ENCODE measurements at places on chromosomes 3 and 15. TPM values are rescaled to one million over a fixed set of nuclear protein-coding genes. Genes with fewer than 3 reads are reported as not detected.

GRCh38 chr3:147113293-147114044, 292.9 kb downstream of the ZIC4 start:
- H3K4me1 ChIP-seq, result no peaks in the 10 kb centered on the region
- no peak overlapping the region for H3K4me3 ChIP-seq
- H3K27ac ChIP-seq, result no peak overlapping the region
- no peaks in the 10 kb centered on the region for H3K27me3 ChIP-seq
- no peak for DNase-seq

DNA sequence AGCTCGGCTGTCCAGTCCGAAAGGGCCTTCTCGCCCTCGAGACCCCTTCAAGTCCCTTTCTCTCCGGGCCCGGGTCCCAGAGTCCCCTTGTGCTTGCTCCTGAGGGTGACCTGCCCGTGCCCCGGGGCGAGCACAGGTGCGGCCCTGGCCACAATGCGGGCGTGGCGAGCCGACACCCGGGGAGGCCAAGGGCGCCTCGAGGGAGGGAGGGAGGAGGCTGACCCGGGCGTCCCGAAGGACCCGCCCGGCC, 810 bp upstream of the MEF2A start:
- DNase-seq, result no peak
- H3K4me1 ChIP-seq, result peaks cover 20% of the 10 kb centered on the region
- H3K27ac ChIP-seq, result peak overlapping the region; percentile 45
- H3K27me3 ChIP-seq, result peaks cover 9% of the 10 kb centered on the region
- H3K36me3 ChIP-seq, result no peaks in the 10 kb centered on the region

DNA sequence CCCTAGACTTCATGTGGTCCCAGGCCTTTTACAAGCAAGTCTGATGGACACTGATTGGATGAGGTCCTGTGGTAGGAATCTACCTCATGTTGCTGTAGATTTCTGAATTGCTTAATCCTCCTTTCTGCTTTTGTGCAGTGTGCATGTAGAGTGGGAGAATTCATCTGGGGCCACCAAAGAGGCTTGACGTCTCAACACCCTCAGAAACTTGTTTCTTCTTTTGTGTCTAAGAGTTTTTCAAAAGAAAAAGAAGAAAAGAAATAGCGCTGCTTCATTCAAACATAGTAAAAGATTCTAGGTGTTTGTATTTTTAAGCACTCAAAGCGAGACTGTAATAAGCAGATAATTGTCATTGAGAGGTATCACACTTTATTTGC, 46.2 kb downstream of the NR1D2 start:
- H3K36me3 ChIP-seq, result no peaks in the 10 kb centered on the region
- no peak overlapping the region for H3K27ac ChIP-seq
- no peak for DNase-seq

DNA sequence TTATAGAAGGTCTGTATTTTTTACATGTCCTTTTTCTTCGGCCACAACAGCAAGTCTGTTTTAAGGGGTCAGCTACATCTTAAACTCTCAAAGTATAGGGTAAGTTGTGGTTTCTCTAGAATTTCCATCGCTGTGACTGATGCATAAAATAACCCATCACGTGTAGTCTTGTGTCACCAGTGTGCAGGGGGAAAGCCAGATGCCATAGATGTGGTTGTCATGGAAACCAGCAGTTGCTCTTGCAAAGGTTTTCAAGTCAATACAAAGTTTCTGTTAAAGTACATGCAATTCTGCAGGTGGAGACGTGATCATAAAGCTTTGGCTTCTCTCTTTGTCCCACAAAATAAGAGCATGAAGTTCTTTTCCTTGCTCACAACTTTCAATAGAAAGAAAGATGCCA, 210.3 kb upstream of the ONECUT1 start:
- H3K27me3 ChIP-seq, result peaks cover 3% of the 10 kb centered on the region
- H3K36me3 ChIP-seq, result no peaks in the 10 kb centered on the region
- H3K27ac ChIP-seq, result no peak overlapping the region
- no peak for DNase-seq
- H3K4me3 ChIP-seq, result no peak overlapping the region
- no peaks in the 10 kb centered on the region for H3K4me1 ChIP-seq

GRCh38 chr15:89385596-89386331, 51.1 kb upstream of the POLG start:
- peaks cover 31% of the 10 kb centered on the region for H3K27me3 ChIP-seq
- no peaks in the 10 kb centered on the region for H3K36me3 ChIP-seq
- H3K4me1 ChIP-seq, result no peaks in the 10 kb centered on the region
- no peak overlapping the region for H3K27ac ChIP-seq
- no peak for DNase-seq

DNA sequence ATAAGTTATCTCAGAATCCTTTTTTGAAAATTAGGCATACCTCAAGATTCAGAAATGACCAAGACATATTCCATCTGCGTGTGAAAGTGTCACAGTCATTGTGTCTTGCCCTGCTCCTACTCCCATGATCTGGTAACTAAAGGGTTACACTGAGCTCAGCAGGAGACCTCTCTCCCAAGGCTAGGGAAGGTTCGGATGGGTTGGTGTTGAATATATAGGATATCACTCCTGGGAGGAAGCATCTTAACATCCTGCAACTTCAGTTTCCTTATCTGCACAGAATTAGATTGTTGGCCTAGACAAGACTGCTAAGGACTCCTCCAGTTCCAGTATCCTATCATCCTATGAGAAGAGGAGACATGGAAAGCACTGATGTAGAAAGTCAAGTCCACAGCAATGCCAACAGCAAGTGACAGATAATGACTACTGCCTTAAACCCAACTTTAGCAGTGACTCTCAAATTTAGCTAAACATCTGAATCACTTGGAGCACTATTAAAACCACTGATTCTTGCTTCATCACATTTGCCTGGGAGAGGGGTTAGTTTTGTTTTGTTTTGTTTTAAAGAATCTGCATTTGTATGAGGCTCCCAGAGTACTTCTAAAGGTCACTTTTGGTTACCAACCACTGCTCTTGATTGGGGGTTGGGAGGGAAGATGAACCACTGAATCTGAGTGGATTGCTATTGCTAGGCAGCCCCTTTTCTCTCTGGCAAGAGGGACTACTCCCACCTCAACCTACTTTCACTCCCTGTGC, 9.7 kb downstream of the ADAMTS9 start:
- DNase-seq, result no peak
- no peak overlapping the region for H3K27ac ChIP-seq
- H3K4me1 ChIP-seq, result no peaks in the 10 kb centered on the region
- H3K4me3 ChIP-seq, result no peak overlapping the region

DNA sequence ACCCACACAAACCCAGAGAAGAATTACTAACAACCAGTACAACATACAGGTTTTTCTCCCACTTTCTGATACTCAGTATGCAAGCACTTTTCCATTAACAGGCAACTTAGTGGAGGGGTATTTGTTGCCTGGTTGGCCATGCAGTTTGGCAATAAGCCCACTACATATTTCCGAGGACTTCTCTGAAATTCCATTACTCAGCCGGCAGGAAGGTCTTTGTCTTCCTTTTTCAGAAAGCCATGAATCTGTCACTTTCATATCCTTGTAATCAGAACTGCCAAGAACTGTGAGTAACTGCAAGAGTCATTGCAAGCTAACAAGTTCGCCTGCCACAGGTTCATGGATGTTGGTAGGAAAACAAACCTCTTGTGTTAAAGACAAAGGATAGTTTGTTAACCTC, 422.3 kb upstream of the ROBO1 start:
- H3K27ac ChIP-seq, result no peak overlapping the region
- H3K4me3 ChIP-seq, result no peak overlapping the region
- H3K4me1 ChIP-seq, result no peaks in the 10 kb centered on the region
- H3K27me3 ChIP-seq, result no peaks in the 10 kb centered on the region

- no peak overlapping the region for H3K4me3 ChIP-seq
- DNase-seq, result no peak
- no peaks in the 10 kb centered on the region for H3K27me3 ChIP-seq
Observed at GRCh38 chr3:90091549-90091948, 984.1 kb downstream of the EPHA3 start.

NRG4 gene
- total RNA-seq, result not detected

CD200R1 gene
- 9.5 TPM for total RNA-seq

SLC35G2 gene
- total RNA-seq, result 1.6 TPM

FXR1 gene
- total RNA-seq, result 144 TPM

PPP1R14D gene
- total RNA-seq, result not detected

CLDN18 gene
- not detected for total RNA-seq

SAMMSON gene
- total RNA-seq, result not detected

All from activated CD8-positive, alpha-beta memory T cell treated with anti-CD3 and anti-CD28 coated beads, Interleukin-2, amount 10 ng/mL, durations not matched to agents 7 days and 5 days (primary cell).